ENCODE measurements at places on chromosomes 6 and 20. TPM values are rescaled to one million over a fixed set of nuclear protein-coding genes. Genes with fewer than 3 reads are reported as not detected.

DEFB124 gene
- not detected for total RNA-seq

ZNF831 gene
- total RNA-seq = not detected

GRCh38 chr6:14191761-14192160 is 74.2 kb downstream of the CD83 start:
- H3K4me1 ChIP-seq = peaks cover 9% of the 10 kb centered on the region
- H3K27ac ChIP-seq = no peak overlapping the region
- H3K27me3 ChIP-seq = peaks cover 54% of the 10 kb centered on the region
- H3K36me3 ChIP-seq = peaks cover 3% of the 10 kb centered on the region
- DNase-seq = no peak
- no peak overlapping the region for H3K4me3 ChIP-seq

- no peak overlapping the region for H3K27ac ChIP-seq
- H3K4me1 ChIP-seq = peaks cover 18% of the 10 kb centered on the region
- H3K4me3 ChIP-seq = no peak overlapping the region
- no peaks in the 10 kb centered on the region for H3K27me3 ChIP-seq
- no peak for DNase-seq
- H3K36me3 ChIP-seq = no peaks in the 10 kb centered on the region
Observed at GRCh38 chr20:50005471-50005981, 22.7 kb downstream of the SNAI1 start.

DNA sequence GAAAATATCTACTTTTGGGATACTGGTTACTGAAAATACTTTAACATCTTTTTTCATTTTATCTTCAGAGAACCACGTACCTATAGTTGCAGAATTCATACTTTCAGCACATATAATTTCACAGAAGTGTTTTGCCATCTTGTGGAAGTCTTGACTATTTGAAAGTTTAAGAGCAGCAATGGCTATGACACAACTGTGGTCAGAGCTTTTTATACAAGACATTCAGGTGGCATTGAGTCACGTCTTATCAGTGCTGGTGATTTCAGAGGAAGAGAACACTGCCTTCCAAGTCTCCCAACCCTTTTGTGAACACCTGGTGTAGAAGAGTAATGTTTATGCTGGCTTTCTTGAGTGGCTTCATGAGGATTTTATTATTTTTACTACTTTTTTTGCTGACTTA is 171.6 kb downstream of the ARID1B start:
- H3K4me1 ChIP-seq = peaks cover 56% of the 10 kb centered on the region
- H3K27ac ChIP-seq = peak overlapping the region; percentile 2
- no peak overlapping the region for H3K4me3 ChIP-seq

GRCh38 chr6:87633851-87634250 is 43.9 kb downstream of the ORC3 start:
- no peak overlapping the region for H3K27ac ChIP-seq
- H3K4me3 ChIP-seq = no peak overlapping the region
- peaks cover 22% of the 10 kb centered on the region for H3K36me3 ChIP-seq
- H3K27me3 ChIP-seq = no peaks in the 10 kb centered on the region
- H3K4me1 ChIP-seq = peaks cover 3% of the 10 kb centered on the region

COL12A1 gene
- total RNA-seq = 2,335 TPM

GRCh38 chr20:235891-236290 is 8.8 kb downstream of the DEFB129 start:
- H3K27ac ChIP-seq = no peak overlapping the region
- peaks cover 24% of the 10 kb centered on the region for H3K27me3 ChIP-seq
- no peak overlapping the region for H3K4me3 ChIP-seq
- H3K4me1 ChIP-seq = no peaks in the 10 kb centered on the region

DNA sequence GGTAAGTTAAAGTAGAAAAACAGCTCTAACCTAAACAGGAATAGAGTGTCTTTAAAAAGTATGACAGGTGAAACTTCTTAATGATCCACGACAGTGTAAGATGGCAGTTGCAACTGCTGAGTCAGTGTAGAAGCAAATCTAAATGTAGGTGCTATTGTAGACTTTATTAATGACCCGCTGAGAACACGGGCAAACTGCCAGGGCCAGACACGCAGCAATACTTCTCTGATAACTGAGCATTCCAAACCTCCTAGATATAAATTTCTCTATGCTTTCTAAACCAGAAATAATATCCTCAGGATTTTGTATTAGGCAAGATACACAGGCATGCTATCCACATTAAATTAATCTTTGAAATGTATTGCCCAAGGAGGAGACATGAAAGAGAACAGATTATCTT is 1076.4 kb downstream of the HACE1 start:
- no peak overlapping the region for H3K27ac ChIP-seq
- no peaks in the 10 kb centered on the region for H3K4me1 ChIP-seq
- peaks cover 2% of the 10 kb centered on the region for H3K27me3 ChIP-seq

GSTA2 gene
- not detected for total RNA-seq

DNA sequence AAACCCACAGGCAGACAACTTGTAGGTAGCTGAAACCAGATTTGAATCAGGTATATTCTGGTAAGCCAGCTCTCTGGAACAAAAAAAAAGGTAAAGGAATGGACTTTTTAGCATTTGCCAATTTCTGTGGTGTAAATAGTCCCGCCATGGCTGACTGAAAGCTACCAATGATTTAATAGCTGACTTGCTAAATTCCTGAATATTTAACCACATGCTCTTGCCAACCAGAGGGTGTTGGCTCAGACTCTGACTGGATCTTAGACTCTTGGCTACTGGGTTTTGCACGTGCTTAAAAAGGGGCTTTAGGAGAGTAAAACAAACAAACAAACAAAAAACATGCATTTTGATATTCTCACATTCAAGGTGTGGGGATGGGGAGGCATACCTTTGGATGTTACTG is 600.0 kb upstream of the CDH4 start:
- no peaks in the 10 kb centered on the region for H3K27me3 ChIP-seq
- no peak overlapping the region for H3K27ac ChIP-seq
- no peak overlapping the region for H3K4me3 ChIP-seq
- H3K4me1 ChIP-seq = no peaks in the 10 kb centered on the region
- no peak for DNase-seq

DNA sequence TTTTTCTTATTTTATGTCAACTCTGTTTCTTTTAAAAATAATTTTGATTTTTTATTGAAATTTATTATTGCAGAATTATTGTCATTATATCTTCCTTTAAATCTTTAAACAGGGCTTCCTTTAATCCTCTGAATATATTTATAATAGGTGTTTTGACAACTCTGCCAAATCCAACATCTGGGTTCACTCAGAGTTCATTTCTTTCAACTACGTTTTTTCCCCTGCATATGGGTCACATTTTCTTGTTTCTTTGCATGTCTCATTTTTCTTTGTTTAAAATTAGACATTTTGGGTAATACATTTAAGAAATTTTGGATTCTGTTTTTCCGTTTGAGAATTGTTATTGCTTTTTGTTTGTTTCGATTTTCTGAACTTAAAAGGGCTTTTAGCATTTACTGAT is 655.1 kb upstream of the CITED2 start:
- no peak for DNase-seq
- H3K4me3 ChIP-seq = no peak overlapping the region
- H3K27me3 ChIP-seq = no peaks in the 10 kb centered on the region
- H3K4me1 ChIP-seq = peaks cover 12% of the 10 kb centered on the region
- H3K36me3 ChIP-seq = peaks cover 18% of the 10 kb centered on the region

All from osteocyte (in vitro differentiated cells).